ENCODE measurements at places on chromosomes 4 and X.
A peak's percentile ranks its signal among the peaks of the same experiment; 100 is the strongest.

DNA sequence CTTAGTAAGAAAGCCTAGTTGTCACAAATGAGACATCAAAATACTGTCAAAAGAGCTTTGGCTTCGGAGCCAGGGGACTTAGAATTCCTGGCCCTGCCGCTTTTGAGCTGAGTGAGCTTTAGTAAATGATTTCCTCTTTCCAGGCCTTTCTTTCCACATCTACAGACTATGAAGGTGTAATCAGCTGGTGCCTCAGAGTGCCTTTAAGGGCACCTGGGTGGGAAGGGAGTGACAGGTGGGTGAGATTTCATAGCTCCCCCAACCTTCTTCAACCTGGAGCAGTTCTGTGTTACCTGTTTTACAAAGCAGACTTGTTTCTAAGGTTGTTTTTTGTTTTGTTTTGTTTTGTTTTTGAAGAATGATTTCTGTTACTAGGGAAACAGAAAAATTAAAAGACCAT lies 154.7 kb upstream of the BOD1L1 start:
- no peak for DNase-seq

GRCh38 chr4:66688674-66689073 lies 856.6 kb downstream of the CENPC start:
- DNase-seq, result no peak

DNA sequence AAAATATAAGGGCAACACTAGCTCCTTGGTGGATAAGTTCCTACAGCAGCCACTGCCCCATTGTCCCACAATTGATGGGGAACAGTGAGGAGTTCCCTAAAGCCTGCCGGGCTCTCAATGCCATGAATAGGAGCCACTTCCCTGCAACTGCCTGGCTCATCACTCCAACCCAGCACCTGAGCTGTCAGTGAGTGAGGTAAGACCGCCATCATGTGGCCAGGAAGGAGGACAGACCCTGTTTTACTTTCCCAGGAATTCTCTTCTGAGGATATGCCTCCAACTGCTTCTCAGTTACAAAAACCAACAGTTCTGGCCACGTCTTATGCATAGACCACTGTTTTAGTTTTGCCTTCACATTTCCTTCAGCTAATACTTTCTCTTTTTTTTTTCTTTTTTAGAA lies 45.5 kb downstream of the SRPX start:
- DNase-seq, result no peak

- DNase-seq, result no peak
Measured at GRCh38 chr4:79996851-79997250, 76.2 kb downstream of the ANTXR2 start.

DNA sequence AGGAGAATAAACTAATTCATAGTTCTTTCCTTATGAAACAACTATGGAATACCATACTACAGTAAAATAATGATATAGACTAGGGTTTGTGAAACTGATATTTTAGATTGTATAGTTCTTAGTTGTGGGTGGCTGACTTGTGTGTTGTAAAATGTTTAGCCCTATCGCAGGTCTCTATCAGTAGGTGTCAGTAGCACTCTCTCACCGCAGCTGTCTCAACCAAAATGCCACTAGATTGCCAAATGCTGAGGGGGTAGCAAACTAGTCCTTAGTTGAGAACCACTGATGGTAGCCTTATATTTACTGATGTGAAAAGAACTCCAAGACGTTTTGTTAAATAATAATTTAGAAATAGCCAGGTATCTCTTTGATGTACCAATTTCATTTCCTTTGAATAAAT lies 48.1 kb downstream of the RHOXF2B start:
- DNase-seq, result no peak

GRCh38 chrX:13109817-13110216 lies 65.4 kb upstream of the FAM9C start:
- no peak for DNase-seq

DNA sequence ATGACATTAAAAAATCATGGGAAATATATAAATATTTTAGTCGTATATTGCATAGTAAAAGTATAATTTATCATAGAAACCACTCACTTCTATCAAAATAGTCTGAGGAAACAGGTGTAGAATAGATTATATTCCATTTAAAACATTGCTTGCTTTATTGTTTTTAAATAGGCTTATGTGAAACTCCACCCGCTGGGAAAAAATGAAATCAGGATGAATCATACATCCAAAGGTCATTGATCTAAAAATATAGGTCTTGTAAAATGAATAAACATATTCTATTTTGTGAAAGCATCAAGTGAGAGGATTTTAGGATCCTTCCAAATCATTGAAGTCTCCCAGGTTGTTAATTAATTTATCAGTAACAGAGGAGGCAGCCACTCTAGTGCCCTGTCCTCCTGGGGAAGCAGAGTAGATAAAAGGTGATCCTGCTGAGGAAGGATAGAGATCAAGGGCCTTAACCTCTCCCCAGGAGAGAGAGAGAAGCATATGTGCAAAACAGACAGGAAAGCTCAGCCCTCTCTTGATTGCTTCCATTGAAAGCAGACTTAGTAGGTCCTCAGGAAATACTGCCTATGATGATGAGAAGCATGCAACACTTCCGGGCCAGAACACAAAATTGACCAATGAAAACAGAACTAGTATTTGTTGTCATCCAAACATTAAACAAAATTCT lies 96.8 kb upstream of the MAP9 start:
- no peak for DNase-seq

DNA sequence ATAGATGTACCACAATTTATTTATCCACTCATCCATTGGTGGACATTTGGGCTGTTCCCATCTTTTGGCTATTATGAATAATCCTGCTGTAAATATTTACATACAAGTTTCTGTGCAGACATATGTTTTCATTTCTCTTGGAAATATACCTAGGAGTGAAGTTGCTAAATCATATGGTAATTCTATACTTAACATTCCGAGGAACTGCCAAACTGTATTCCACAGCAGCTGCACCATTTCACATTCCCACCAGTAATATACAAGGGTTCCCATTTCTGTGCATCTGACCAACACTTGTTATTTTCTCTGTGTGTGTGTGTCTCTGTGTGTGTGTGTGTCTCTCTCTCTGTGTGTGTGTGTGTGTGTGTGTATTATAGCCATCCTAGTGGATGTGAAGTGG lies 15.4 kb upstream of the DOCK11 start:
- no peak for DNase-seq

GRCh38 chr4:7956934-7957656 lies 17.4 kb upstream of the AFAP1 start:
- no peak for DNase-seq

GRCh38 chr4:142449771-142450373 lies 396.2 kb downstream of the INPP4B start:
- no peak for DNase-seq

- no peak for DNase-seq
Measured at GRCh38 chr4:187289371-187289770, 565.7 kb upstream of the FAT1 start.

DNA sequence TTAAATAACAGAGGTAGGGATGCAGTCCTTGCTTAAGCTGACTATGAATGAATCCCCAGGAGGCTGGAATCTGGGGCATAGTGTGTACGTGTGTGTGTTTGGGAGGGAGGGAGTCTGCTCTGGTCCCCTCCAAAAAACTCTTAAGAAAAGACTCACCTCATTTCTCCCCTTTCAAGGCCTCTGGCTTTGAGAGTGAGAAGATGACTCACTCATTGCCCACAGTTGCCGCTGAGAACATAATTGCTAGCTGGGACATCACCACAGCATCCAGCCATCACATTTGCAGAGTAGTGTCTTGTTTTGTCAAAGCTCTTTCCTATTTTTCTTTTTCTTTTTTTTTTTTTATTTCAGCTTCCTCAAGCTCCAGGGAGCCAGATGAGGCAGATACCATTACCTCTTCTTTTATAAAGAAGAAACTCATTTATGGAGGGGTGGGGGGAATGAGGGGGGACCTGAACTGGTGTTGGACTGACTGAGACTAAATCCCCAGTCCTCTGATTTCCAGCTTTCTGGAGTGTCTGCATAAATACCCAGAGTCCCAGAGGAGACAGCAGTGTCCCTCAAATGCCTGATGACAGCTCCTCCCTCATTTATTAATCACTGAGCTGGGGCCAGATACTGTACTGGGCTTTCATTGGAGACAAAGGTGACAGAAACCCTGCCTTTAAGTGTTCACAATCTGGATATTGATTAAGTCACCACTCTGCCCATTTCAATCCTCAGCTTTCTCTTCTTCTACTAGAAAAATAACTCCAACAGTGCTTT lies 61.9 kb upstream of the LAS1L start:
- peak; percentile 90 for DNase-seq

DNA sequence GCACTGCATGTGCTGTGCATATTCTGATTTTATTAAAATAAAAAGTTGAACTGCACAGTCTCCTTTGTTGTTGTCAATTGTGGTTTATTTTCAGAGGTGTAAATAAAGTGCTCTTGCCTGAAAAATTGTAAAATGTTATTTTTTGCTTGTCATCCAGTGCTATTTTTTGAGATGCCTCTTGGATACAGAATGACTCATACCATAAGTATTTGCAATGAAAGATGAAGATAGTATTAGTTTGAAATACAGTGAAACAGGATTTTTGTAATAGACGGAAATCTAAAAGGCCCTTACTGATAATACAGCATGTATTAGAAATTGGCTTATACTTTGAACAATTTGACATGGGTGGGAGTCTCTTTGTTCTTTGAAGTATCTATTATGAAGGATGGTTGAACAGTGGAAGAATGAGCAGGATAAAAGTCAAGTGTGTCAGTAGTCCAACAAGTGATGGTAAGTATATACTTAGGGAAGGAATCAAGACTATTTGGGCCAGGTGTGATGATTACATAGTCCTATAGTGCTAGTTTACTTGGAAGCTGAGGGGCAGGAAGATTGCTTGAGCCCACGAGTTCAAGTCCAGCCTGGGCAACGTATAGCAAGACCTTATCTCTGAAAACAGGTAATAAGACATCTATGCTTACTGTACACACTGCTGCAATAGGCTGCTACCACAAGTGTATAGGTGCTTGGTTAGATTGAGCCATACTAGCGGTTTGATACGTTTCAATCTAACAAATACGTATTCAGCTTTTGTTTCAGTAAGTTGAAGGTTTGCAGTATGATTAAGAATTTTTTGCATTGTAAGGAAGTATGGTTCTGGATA lies 16.4 kb downstream of the DDX3X start:
- no peak for DNase-seq

GRCh38 chrX:36908801-36909675 lies 99.1 kb upstream of the FAM47C start:
- no peak for DNase-seq

GRCh38 chr4:149719357-149719756 lies 96.3 kb downstream of the IQCM start:
- no peak for DNase-seq

GRCh38 chr4:124633285-124633941 lies 79.1 kb downstream of the ANKRD50 start:
- DNase-seq, result no peak

- peak; percentile 78 for DNase-seq
Measured at GRCh38 chr4:83252782-83253405, 31.7 kb downstream of the COQ2 start.

- DNase-seq, result no peak
Measured at GRCh38 chrX:136662104-136662503, 14.1 kb downstream of the CD40LG start.

DNA sequence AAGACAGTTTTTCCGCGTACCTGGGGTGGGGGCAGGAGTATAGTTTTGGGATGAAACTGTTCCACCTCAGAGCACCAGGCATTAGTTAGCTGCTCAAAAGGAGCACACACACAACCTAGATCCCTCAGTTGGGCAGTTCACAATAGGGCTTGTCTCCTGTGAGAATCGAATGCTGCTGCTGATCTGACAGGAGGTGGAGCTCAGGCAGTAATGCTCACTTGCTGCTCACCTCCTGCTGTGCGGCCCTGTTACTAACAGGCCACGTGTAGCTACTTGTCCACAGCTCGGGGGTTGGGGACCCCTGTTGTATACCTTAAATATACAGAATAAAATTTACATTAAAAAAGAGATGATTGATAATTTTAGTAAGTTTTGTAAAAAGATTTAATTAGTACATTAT lies 191.5 kb downstream of the SLC7A11 start:
- DNase-seq, result no peak

GRCh38 chr4:8410641-8411271 lies 29.8 kb downstream of the ACOX3 start:
- DNase-seq, result no peak

Measured in T-helper 2 cell (primary cell).